Psoas muscle (tissue), 8 donors: ENCODE measurements at places on chromosomes 6 and 20. TPM values are rescaled to one million over a fixed set of nuclear protein-coding genes. Genes with fewer than 3 reads are reported as not detected.

- DNase-seq: no peak
These were observed 293.0 kb upstream of the PRDM1 start for GRCh38 chr6:105793130-105793529.

Gene KHDC1
- 0.05 TPM for polyA plus RNA-seq

GRCh38 chr20:50321797-50322480 lies 131.3 kb downstream of the CEBPB start:
- DNase-seq: no peak

Gene COL9A3
- polyA plus RNA-seq: 0.51 TPM

Gene EPB41L1
- 4.2 TPM for polyA plus RNA-seq

- no peak for DNase-seq
These were observed 58.5 kb upstream of the CCN6 start for GRCh38 chr6:111995404-111995803.

DNA sequence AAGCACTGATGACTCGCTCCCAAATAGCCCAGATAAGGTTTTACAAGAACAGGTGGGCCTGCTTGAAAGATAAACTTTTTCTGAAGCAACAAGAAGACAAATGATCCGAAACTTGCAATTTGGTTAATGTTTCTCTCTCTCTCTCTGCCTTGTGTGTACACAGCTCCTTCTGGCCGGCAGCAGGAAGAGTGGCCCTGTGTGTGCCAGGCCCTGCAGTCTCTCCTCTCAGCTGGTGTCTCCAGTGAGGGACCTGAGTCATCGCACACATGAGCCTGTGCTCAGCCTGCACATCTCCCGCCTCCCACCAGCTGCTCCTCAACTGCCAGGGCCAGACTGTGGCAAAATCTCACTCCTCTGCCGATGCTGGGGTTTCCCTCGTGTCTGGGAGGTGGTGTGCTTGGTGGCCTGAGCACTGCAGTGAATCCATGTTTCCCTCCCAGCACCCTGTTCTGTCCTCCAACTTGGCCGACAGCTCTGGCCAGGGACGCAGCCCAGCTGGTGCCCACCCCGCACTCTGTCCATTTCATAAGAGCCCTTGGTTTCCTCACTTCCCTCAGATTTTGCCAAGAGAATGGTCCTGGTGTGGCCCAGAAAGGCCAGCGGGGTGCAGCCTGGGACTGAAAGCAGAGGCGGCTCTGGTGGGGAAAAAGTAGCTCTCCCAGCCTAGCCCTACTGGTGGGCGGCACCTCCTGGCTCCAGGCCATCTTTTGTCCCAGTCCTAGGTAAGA lies 49.4 kb downstream of the ERMARD start:
- no peak for DNase-seq

- DNase-seq: no peak
These were observed 16.3 kb downstream of the ZNF133 start for GRCh38 chr20:18304618-18305017.

- DNase-seq: no peak
These were observed 620.0 kb downstream of the PKHD1 start for GRCh38 chr6:51467231-51467952.

- DNase-seq: no peak
These were observed 672.7 kb downstream of the CD109 start for GRCh38 chr6:74368746-74369145.

Gene SPATS1
- polyA plus RNA-seq: not detected

Gene PARD6B
- 0.97 TPM for polyA plus RNA-seq

- DNase-seq: no peak
These were observed 41.3 kb upstream of the BTN3A2 start for GRCh38 chr6:26323525-26324294.

- no peak for DNase-seq
These were observed 350.5 kb downstream of the CDC5L start for GRCh38 chr6:44737829-44738528.

DNA sequence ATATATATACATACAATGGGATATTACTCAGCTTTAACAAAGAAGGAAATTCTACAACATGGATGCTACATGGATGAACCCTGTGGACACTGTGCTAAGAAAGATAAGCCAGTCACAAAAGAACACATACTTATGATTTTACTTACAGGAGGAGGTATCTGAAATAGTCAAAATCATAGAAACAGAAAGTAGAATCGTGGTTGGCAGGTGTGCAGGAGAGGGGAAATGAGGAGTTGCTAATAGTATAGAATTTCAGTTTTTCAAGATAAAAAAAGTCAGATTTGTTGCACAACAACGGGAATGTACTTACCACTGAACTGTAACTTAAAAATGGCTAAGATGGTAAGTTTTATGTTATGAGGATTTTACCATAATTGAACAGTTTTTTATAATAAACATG lies 706.3 kb downstream of the TFAP2A start:
- no peak for DNase-seq

- no peak for DNase-seq
These were observed 11.6 kb upstream of the HLA-G start for GRCh38 chr6:29816030-29816429.

DNA sequence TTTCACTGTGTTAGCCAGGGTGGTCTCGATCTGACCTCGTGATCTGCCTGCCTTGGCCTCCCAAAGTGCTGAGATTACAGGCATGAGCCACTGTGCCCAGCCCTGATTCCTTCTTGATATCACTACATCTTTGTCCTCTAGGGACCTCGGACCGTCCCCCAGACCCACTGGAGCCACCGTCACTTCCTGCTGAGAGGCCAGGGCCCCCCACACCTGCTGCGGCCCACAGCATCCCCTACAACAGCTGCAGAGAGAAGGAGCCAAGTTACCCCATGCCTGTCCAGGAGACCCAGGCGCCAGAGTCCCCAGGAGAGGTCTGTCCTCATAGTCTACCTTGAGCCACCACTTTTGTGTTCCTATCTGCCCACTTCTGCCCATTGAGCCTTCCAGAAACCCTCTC lies 14.6 kb downstream of the MAVS start:
- no peak for DNase-seq

DNA sequence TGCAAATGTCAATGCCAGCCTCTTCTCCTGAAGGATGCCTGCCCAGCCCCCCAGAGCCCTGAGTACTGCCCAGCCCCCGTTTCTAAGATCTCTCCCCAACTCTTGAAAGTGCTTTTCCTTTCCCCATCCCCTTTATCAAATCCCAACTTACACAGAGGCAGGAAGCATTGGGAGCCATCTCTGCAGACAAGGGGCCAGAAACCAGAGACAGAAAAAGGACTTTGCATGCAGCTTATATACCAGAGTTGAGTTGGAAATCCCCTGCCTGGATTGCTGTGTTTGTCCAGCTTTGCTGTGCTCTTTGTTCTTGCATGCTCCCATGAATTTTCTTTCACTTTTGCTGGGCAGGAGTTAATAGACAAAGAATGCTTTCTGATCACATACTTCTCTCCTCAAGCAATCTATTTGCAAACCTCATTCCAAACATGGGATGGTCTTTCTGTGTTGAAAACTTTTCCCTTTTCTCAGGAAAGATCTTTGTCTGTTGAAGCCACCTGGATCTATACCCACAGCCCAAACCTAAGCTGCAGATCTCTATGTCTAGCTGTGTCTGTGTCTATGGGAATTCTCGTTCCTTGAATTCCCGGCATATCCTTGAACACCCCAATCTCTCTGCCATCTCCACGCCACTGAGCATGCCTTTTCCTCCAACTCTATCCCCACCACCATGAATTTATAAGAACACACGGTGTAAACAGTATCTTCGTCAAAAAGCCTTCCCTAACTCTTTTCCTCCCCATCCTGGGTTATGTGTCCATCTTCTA lies at the start of gene UBD:
TSS of gene UBD (minus strand) at position 209 of the 764 bp plus-strand sequence. CDS start at position 178, 31 bp downstream.
- DNase-seq: no peak

- no peak for DNase-seq
These were observed 176.4 kb downstream of the ARID1B start for GRCh38 chr6:156953479-156954146.

- DNase-seq: no peak
These were observed 4.3 kb downstream of the KCNQ5 start for GRCh38 chr6:72626126-72626525.

Gene VGLL2
- polyA plus RNA-seq: 88.1 TPM

- no peak for DNase-seq
These were observed 157.4 kb upstream of the ZNF217 start for GRCh38 chr20:53750827-53751619.

- no peak for DNase-seq
These were observed 50.4 kb downstream of the MTHFD1L start for GRCh38 chr6:150915880-150916265.

Gene TMEM244
- not detected for polyA plus RNA-seq

- no peak for DNase-seq
These were observed 18.1 kb downstream of the TOP1 start for GRCh38 chr20:41046716-41047115.

Gene DDX43
- 0.10 TPM for polyA plus RNA-seq

Gene MLIP
- 163 TPM for polyA plus RNA-seq

Gene ANGPT4
- 0.03 TPM for polyA plus RNA-seq

DNA sequence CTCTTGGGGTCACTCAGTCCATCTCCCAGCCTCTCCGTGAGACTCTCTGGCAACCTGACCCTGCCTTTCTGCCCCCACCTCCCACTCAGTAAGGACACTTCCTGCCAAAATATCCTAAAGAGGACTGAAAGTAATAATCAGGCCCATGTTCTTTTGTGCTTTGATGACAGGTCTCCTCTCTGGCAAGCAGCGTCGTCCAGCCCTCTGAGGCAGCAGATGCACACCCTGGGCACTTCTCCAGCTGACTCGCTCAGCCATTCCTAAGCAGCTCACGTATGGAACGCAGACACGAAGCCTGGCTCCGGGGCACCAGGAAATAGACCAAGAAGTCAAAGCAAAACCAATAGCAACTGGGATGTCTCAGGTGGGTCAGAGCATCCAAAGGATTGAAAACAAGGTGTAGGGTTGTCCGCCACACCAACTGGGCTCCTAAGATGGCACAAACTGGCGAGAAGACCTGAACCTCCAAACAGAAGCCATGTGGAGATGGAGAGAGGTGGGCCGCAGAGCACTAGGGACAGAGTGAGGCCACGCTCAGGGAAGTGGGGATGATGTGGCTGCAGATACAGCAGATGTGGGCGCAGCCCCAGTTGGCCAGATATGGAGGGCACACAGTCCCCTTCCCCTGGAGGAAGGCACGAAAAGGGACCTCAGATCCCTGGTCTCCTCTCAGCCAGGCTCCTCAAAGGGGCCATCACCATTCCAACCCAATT lies 99.3 kb downstream of the PRND start:
- no peak for DNase-seq

GRCh38 chr6:11262242-11262641 lies 29.8 kb upstream of the NEDD9 start:
- DNase-seq: no peak

DNA sequence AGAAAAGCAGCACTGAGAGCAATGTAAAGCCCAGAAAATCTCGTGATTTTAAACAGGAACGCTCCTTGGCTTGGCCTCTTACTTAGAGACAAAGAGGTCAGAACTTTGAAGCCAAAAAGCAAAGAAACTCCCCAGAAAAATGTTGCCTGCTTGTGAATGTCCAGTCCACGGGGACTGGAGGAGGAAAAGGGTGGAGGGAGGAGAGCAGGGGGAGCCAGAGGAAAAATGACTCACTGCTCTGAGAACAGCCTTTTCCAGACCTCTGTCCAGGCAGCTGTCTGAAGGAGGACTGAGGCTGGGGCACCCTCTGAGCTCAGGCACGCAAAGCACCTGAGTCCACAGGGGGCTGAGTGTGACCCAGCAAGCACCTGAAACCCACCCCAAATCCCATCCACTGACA lies 64.7 kb downstream of the TRAM2 start:
- peak; percentile 50 for DNase-seq

- no peak for DNase-seq
These were observed 447 bp downstream of the MCM3 start for GRCh38 chr6:52284131-52284459.

- DNase-seq: no peak
These were observed 30.3 kb downstream of the TOP1 start for GRCh38 chr20:41058674-41059635.

GRCh38 chr6:67933278-67933677 lies 701.8 kb upstream of the ADGRB3 start:
- DNase-seq: no peak

DNA sequence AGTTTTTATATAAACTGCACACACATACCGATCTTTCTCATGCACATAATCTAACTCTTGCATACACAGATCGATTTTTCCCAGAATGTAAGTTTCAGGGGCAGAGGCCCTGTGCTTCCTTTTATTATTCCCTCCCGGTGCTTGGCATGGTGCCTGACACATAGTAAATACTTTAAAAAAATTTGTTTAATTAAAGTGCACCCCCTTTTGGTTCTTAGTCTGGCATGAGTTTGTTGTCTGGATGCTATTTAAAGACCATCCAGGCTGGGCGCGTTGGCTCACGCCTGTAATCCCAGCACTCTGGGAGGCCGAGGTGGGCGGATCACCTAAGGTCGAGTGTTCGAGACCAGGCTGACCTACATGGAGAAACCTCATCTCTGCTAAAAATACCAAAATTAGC lies 5.4 kb upstream of the DEK start:
- DNase-seq: no peak

DNA sequence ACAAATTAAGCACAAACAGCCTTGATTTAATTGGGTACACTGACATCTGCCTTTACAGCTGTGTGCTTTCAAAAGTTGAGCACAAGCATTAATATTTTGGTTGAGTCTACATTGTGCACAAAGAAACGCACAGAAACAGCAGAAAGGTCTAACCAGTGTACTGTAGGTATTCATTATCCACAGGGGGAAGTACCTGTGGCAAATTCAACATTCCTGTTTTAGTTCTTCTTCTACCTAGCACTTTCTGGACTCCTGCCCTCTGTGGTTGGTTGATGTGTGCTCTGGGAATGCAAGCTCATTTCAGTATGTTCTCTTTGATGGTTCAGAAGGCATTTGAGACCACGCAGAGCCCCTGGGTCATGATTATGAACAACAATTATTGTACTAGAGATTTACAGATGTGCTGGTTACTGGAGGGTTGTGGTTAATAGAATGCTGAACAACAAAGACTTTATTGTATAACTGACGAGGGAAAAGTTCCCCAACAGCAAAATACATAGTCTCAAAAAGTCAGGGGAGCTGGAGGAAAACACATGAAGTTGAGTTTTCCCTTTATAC lies 26.6 kb upstream of the DAAM2 start:
- DNase-seq: no peak

Gene OTOR
- polyA plus RNA-seq: not detected

- DNase-seq: no peak
These were observed 84.3 kb downstream of the MOXD1 start for GRCh38 chr6:132316970-132317369.

DNA sequence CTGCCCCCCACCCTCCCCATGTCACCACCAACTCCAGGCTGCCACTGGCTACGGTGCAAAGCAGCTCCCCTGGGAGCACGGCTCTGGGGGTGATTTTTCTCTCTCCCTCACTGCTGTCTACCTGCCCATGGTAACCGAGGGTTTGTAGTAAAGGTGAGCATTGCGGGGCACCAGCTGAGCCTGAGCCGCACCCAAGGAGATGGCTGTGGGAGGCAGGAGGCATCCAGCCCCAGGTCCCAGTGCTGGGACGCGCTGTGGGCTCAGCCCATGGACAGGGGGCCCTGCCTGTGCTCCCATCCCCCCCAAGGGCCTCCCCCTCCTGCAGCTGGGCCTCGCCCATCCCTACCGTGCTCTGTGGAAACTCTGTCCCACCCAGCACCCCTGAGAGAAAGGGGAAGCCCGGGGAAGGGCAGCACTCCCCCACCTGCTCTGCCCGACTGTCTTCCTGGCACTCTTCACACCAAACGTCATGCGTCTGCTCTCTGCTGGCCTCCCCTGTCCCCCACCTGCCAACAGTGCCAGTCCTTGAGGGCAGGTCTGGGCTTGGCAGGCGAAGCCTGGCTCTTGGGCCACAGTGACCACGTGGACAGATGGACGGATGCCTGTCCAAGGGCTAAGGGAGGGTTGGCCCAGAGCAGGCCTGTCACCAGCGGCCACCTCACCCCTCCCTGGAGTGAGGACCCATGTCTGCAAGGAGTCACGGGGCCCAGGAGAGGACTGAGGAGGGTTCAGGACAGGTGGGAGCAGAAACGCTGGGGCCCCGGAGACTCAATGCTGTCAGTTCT lies 3.8 kb upstream of the CHRNA4 start:
- no peak for DNase-seq

Gene AIG1
- 4.0 TPM for polyA plus RNA-seq

Gene CALHM6
- polyA plus RNA-seq: 1.1 TPM

Gene EPPIN
- polyA plus RNA-seq: not detected
